Right ventricle myocardium inferior (tissue), 1 donor: ENCODE measurements at places on chromosomes 4 and X. TPM values are rescaled to one million over a fixed set of nuclear protein-coding genes. Genes with fewer than 3 reads are reported as not detected.

GNRHR gene
- total RNA-seq: not detected

- DNase-seq: no peak
These were observed 3.0 kb downstream of the LONRF3 start for GRCh38 chrX:118977424-118977823.

CTAG2 gene
- total RNA-seq: not detected

DNA sequence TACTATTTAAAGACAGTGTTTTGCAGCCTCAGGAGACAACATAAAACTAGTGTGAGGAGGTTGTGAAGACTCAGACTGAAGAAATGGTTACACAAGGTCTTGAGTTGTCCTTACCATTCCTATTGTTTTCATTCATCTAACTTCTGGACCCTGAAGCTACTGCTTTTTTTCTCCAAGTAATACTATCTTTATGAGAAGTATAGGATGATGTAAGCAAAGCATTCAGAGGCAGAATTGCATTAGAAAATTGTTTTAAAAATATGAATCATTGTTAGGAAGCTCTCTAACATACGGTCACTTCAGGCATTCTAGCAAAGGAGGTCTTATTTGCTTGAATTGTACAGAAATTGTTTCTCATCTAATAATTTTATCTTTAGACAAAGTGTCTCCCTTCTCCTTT, 357.8 kb downstream of the TLL1 start:
- no peak for DNase-seq

DNA sequence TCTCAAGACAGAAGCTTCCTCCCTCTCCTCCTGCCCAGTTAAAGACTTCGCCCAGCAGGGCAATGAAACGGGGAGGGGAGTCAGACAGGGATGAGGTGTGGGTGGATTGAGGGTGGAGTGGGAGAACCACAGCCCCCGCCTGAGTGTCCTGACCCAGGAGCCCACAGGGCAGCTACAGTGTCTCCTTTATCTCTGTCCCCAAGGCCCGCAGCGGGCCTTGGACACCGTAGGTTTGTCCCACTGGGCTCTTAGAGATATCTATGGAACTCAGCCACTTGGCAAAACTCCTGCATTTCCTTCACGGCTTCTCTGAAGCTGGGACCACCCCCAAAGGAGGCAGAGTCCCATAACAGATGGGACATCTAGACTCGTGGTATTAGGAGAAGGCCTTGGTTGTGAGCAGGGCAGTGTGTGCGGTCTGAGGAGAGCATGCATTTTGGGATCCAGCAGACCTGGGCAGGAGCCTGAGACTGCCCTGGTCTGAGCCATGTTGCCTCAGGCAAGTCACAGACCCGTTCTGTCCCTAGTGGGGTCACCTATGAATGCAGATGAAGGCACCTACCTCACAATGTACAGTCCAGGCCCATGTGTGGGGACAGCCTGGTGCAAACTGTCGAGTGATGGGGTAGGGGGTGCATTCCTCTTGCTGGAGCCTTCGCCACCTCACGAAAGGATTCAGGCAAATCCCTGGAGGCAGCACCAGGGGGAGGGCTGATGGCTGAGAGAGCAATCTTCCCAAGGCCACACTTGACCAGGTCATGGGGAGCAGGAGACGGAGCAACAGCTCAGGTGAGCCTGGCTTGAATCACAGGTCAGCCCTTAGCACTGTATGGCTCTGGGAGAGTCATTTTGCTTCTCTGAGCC, 225.7 kb upstream of the PSAPL1 start:
- DNase-seq: no peak

DNA sequence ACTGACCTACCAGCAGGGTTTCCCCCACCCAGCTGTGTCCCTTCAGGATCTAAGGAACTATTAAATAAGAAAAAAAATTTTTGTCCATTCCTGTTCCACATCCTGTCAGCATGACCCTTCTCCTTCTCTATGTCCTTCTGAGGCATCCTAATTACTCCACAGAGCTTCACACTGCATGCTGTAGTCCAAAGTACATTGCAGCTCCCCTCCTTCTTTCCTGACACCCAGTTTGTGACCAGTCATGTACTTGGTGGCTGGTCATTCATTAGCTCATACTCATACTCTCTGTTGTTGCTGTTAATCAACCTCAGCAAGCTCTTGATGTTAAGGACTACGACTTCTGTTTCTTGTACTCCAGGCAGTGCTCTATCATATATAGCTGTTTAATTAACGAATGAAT, 2.4 kb upstream of the EGF start:
- no peak for DNase-seq

ZNF595 gene
- total RNA-seq: 6.5 TPM

DNA sequence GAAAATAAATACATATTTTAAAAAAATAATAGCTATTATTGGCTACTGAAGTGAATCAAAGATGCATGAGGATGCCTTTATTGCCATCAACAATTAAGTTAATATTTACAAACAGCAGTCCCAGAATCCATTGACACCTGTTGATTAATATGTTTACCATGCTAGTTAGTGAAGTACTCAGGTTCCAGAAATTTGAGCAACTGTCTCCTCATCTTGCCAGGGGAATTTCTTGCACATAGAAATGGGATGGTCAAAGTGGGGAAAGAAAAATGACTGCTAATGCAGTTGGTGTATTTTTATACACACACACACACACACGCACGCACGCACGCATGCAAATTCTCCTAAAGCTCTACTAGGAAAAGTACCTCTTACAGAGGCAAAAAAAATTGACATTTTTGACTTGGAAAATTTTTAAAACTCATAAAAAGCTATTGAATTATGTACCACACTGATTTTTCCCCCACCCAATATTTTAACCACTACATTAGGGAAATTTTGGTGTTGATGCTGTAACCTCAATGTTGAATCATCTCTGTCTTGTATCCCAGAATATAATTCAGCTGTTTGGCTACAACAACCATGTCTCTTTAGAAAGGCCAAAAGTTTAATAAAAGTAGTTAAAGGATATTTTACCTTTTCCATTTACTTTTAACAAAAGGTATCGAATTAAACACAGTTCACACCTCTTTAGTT, 105.3 kb upstream of the TMEM150C start:
- no peak for DNase-seq

DNA sequence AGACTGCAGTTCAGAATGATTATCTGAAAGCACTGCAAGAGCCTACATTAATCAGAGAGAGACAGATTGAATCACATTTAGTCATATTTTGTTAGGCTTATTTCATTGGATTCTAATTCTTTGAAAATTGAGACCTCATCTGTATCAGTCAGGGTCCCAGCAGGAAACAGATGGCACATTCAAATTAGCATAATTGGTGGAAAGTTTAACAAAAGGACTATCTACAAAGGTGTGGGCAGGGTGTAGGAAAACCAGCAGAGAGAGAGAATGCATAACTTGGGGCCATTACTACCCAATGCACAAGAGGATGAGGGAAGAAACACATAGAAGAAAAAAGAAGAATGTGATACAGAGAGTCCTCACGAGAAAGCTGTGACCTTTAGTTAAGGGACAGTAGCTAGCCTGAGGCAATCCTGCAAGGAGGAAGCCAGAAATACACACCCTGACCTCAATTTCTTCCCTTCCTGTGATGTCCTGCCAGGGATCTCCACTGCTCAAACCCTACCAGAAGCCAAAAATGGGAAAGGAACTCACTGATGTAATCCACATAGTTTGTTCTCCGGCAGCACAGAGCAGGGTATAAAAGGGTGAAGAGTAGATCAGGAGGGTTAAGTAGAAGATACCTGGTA, 17.7 kb upstream of the XKRX start:
- no peak for DNase-seq

TKTL2 gene
- not detected for total RNA-seq
